ENCODE measurements at places on chromosomes 1 and 21.

DNA sequence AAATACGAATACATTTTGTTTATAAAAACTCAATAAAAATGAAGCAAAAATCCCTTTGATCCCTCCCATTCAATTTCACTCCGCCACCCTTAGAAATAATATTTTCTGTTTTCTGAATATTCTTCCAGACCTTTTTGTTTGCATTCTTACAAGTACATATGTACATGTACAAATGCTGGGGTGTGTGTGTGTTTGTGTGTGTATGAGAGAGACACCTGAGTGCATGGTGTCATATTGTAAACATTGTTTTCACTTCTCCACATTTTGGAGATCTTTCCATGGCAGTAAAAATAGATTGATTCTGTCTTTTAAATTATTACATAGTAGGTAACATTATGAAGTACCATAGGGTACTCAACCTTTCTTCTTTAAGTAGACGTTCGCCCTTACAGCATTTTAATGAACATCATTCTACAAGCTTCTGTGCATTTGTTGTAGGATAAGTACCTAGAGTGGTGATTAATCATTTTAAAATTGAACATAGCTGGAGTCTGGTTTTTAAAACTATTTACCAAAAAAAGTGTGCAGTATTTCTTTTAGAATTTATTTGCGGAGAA is 1.3 kb upstream of the MPC2 start:
- DNase-seq = no peak

DNA sequence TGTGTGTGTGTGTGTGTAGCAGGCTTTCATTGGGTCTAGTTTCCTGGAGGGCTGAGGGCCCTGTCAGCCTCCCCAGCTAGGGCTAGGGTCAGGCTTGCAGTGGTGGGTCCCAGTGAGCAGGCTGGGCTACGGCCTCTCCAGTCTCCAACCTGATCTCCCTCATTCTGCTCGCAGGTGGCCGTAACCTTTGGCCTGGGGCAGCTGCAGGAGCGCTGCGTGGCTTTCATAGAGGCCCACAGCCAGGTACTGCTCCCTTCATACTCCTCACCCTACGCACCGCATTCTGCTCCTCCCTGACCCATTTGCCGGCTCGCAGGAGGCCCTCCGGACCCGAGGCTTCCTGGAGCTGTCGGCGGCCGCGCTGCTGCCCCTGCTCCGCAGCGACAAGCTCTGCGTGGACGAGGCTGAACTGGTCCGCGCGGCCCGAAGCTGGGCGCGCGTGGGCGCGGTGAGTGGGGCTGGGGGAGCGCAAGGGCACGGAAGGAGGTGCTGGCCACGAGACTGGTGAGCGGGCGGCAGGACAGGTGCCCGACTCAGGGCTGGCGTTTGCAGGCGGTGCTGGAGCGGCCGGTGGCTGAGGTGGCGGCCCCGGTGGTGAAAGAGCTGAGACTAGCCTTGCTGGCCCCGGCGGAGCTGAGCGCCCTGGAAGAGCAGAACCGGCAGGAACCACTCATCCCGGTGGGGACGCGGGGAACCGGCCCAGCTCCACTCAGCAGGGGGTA is 4.7 kb downstream of the BTBD19 start:
- no peak for DNase-seq

DNA sequence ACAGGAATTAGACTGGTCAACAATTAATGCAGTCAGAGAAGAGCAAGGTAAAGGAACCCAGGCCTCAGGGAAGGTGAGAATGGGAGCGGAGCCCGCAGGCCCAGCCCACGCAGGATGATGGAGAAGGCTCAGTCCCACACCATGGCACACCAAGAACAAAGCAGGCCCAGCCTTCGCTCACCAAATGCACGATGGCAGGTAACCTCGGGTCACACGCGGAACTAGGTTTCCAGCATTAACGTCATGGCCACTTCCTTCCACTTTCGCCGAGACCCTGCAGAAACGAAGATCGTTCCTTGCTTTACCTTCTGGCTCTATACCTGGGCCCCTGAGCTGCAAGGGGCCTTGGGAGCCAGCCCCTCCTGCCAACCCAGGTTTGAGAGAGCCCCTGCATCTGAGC is 240.2 kb upstream of the C1orf174 start:
- no peak for DNase-seq

DNA sequence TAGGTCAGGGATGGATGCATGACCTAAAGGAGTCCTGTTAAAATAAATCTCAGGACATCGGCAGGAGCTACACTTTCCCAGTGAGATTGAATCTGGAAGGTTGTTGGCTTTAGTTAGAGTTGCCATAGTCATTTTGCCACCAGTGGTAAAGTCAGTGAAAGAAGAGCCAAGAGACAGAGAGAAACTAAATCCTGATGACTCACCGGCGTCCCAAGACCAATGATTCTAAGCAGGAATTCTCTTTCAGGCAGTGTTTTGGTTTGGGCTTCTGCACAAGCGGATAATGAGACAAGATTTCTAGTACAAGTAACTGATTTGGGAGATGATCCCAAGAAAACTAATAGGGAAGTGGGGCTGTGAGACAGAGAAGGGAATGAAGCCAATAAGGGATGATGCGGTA is 88.8 kb upstream of the ETS2 start:
- DNase-seq = no peak

GRCh38 chr1:116674011-116674531 is 6.5 kb upstream of the IGSF3 start:
- DNase-seq = no peak

Measured in AG09319 (cell line).